ENCODE measurements at places on chromosomes 12 and 14.
A peak's percentile ranks its signal among the peaks of the same experiment; 100 is the strongest.

- DNase-seq, result no peak
Measured at GRCh38 chr14:99253890-99254289, 18.1 kb downstream of the BCL11B start.

GRCh38 chr14:66383771-66384170, 102.4 kb upstream of the CCDC196 start:
- no peak for DNase-seq

DNA sequence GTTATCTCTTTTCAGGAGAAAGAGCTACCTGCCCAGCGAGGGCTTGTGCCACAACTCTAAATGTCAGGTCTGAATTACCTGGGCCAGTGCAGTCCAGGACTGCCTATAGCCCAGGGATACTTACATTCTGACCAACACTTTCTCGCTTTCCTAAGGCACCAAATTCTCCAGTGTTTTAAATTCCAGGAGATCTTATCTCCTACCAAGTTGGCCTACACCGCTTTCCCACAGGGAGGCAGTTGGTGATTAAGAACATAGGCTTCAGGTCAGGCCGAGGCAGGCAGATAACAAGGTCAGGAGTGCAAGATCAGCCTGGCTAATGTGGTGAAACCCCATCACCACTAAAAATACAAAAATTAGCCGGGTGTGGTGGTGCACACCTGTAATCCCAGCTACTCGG, 41.1 kb downstream of the RPS29 start:
- no peak for DNase-seq

DNA sequence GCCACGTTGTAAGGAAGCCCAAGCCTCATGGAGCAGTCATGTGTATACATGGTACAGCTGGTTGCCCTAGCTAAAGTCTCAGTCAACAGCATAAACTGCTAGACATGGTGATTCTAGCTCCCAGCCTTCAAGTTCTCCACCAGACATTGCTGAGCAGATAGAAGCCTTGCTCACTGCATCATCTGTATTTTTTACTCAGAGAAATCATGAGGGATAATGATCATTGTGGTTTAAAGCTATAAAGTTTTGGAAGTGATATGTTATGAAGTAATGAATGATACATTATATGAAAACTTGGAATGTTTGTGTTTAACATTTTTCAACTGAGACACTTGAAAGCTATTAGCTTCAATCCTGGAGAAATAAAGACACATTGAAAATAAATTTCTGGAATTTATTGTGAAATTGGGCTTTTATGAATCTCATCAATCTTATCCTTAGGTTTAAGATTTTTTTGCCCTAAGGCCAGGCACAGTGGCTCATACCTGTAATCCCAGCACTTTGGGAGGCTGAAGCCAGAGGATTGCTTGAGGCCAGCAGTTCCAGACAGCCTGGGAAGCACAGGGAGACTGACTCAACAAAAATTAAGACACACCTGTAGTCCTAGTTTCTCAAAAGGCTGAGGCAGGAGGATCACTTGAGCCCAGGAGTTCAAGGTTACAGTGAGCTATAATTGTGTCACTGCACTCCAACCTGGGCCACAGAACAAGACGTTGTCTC, 5.6 kb upstream of the NFATC4 start:
- no peak for DNase-seq

- no peak for DNase-seq
Measured at GRCh38 chr14:104725772-104726548, 1.9 kb downstream of the ADSS1 start.

- DNase-seq, result no peak
Measured at GRCh38 chr12:106285982-106286381, 16.6 kb upstream of the TCP11L2 start.

- no peak for DNase-seq
Measured at GRCh38 chr14:26281280-26281998, 316.4 kb downstream of the NOVA1 start.

DNA sequence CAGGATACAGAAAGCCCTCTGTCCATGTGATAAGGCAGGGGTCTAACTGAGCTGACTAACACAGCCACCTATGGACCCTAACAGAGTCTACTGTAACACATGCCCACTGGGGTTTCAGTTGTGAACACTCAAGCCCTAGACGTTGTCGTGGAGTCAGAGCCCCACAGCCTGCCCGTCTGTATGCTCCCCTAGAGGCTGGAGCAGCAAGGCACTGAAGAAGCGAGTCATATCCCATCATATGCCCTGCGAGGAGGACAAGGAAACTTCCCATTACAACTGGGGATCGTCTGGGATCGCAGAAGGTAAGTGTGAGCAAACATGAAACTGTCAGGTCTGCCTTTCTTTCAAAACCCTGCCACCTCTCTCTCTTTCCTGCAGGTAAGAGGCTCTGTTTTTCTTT, 138.1 kb downstream of the GPR65 start:
- DNase-seq, result no peak

DNA sequence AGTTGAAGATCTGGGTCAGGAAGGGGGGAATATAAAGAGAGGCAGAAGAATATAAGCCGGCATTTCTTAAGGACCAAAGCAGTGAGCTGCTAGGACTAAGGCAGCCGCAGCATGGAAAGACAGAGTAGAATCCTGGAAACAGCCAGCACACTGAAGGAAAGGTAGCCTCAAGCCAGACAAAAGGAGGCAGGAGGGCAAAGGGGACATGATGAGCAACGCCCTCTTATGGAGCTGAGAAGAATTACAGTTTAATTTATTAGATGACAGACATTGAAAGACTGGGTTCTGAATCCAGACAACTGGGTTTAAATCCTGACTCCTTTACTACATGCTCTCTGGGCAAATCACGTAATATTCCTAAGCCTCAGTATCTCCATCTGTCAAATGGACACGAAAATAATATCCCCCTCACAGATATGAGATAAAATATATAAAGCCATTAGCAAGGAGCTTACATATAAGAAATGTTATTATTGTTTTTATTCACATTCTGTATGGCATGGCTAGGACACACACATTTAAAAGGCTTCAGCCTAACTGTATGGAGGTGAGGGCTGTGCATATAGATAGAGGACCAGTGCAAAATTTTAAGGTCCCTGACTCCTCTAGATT, 8.1 kb upstream of the PCED1B start:
- DNase-seq, result no peak

DNA sequence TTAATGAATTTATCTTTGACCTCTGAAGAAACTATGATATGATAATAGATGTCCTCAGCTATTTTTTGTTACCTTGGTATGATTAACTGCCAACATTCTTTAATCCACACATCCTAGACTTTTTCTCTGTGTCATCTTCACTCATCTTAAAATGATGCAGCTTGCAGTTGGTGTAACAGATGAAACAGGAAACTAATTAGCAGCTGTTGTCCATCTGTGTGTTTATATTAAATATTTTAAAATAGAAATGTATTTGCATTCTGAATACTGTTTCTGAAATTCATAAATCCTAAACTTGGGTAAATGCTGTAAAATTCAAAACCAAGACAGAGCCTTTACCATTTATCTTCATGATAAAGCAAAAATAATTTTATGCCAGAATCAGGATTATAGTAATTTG, 56.1 kb upstream of the GARIN2 start:
- DNase-seq, result no peak

DNA sequence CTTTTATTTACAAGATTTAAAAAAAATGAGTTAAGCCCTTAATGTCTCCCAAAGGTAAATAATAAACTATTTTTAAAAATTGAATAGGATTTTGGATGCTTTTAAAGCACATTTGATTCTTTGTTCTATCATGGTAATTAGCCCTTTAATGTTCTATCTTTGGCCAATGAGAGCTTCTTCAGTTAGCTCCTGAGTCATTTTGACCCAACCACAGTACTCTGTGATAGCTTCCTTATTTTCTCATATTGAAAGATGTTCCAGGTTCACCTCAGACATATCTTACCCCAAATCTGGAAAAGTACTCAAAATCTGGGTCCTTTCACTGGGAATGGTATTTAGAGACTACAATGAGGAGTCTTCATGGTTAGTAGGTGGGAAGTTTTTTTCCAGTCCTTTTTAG, 98.0 kb downstream of the MYRFL start:
- no peak for DNase-seq

- no peak for DNase-seq
Measured at GRCh38 chr14:88798156-88798555, 5.4 kb upstream of the EML5 start.

GRCh38 chr12:14167005-14167628, 185.7 kb upstream of the GRIN2B start:
- peak; percentile 22 for DNase-seq

DNA sequence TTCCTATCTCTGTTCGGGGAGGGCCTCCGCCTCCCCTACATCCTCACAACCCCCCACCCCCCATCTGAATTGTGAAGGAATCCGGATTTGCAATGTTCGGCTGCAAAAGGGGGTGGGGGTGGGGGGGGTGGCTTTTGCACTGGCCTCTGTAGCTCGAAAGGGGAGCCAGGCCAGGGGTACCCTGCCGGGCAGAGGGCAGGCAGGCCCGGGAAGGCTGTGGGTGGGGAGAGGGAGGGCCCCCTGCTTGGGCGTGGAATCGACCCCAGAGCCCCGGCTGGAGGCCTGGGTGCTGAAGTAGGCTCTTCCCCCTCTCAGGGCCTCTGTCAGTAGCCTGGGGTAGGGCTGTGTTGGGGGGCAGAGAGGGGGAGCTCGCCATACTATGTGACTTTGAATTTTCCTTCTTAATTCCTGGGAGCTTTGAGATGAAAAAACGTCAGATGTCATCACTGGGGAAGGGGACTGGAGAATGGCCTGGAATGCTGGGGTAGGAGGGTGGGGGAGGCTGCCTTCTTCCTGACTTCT, 1.1 kb downstream of the LRP1 start:
- no peak for DNase-seq

DNA sequence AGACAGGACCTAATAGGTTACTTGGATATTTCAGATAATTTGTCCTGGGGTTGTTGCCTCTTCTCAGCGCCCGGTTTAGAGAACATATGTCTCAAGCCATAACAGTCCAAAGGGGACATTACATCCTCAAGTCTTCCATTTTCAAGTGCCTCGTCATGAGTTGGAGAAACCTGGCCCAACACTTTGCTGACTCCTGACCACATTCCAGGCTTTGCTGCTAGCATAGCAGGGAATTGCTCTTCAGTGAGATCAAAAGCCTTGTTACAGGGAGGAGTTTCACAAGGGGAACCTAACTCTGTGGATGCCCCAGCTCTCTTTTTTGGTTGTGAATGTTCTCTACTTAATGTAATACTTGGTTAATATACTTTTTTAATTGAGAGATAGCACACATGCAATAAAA, 8.2 kb upstream of the MMP19 start:
- DNase-seq, result no peak

GRCh38 chr12:1930803-1931597, 12.5 kb upstream of the CACNA2D4 start:
- no peak for DNase-seq

DNA sequence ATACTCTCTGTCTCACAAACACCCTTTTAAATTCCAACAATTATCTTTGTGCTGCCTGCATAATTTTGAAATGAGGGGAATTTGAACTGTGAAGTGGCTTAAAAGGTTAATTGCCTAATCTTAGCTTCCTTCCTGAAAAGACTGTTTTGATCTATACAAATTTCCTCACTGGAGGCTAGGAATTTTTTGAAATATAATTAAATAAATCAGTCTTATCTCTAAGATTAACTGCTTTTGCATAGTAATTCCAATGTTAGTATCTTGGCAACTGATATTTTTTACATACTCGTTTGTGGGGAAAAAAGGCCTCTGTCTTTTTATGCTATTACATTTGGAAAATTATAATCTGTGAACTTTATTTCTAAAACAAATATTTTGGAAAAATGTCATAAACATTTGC, 498.5 kb downstream of the TMTC2 start:
- DNase-seq, result no peak

DNA sequence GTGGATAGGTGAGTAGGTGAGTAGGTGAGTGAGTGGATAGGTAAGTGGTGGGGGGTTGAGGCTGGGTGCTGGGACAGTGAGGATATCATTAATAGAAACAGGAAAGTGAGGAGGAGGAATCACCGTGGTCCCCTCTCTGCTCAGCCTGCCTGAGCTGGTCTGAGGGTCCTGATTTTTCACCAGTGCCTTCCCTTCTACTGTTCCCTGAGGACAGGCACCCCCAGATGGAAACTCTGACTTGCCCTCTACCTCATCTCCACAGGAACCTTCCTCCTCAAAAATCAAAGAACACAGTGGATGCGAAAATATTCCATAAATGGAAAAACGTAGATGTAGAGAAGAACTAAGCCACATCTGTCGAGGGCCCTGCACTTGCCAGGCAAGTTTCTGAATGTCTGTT, 1.9 kb downstream of the GPR68 start:
- no peak for DNase-seq

DNA sequence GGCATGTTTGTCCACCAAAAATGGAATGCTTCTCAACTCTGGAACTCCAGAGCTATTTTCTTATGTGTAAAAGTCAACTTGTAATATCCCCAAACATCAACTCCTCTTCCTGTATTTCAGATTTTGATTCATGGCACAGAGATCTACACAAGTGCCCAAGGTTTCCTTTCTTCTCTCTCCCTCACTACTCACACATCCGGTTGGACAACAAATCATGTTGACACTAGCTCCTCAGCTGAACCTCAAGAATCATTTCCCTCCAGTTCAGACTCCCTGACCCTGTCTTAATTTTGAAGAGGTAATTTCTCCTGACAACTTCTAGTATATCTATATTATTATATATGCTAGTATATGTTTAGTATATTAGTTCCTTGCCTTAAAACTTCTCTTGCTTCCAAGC, 485.4 kb upstream of the CCDC196 start:
- DNase-seq, result no peak

DNA sequence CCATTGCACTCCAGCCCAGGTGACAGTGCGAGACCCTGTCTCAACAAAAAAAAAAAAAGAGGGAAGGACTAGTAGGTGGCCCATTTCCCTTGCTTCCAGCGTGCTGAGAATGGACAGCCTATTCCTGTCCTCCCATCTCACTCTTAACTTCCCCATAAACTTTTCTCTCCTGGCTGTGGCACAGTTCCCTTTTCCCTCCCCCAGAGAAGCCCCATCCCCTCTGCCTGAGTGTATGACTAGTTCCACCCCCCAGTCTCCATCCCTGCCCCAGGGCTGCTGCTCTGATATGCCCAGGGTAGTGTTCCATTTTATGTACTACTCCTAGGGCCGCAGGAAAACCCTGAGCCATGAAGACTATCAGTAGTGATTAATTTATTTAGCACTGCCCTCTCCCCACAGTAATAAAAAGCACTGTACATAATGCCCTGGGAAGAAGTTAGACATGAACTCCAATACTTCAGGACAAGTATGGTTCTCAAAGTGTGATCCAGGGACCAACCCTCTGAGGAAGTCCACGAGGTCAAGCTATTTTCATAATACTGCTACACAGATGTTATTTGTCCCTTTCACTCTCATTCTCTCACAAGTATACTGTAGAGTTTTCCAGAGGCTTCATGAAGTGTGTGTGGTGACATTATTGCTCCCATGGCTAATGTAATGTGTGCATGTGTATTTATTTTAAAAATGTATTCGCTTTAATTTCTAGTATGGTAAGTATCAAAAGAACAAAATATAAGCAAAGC, 11.5 kb upstream of the CHD4 start:
- no peak for DNase-seq

All from stimulated activated CD4-positive, alpha-beta T cell treated with anti-CD3 and anti-CD28 coated beads, TNF-alpha, amount 100 ng/mL, for 24 hours (primary cell).